ENCODE measurements at places on chromosomes 3 and 15. TPM values are rescaled to one million over a fixed set of nuclear protein-coding genes. Genes with fewer than 3 reads are reported as not detected.
A peak's percentile ranks its signal among the peaks of the same experiment; 100 is the strongest.

Gene ANKRD34C
- not detected for total RNA-seq

Gene TPRG1
- total RNA-seq, result 2.4 TPM

Gene PTPRG
- total RNA-seq, result 33.2 TPM

Gene SLC22A14
- 0.20 TPM for total RNA-seq

Gene ACP3
- 27.8 TPM for total RNA-seq

Gene CACNA1D
- total RNA-seq, result 2.8 TPM

- DNase-seq, result no peak
Observed at GRCh38 chr15:93027413-93027812, 61.6 kb downstream of the RGMA start.

DNA sequence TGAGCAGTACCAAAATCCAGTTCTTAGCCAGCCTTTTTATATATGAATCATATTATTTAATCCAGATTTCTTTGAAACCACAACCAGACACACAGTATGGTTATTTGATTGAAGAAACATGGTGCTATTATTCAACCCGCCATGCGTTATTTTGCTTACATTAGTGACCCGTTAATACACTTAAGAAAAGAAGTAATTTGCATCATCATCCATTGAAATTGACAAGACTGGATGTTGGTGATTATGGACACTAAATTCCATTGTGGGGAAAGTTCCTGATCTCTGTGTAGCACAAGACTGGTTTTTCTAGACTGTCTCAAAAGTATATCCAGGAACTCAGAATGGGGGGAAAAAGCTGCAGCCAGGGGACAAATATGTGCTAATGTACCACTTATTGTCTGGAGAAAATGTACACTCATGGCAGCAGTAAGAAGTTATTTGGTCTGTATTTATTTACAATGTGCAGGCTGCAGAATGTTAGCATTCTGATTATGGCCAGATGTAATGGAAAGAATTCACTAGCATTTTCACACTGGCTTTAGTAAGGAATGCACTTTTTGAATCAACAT, 80.3 kb downstream of the FILIP1L start:
- DNase-seq, result no peak

DNA sequence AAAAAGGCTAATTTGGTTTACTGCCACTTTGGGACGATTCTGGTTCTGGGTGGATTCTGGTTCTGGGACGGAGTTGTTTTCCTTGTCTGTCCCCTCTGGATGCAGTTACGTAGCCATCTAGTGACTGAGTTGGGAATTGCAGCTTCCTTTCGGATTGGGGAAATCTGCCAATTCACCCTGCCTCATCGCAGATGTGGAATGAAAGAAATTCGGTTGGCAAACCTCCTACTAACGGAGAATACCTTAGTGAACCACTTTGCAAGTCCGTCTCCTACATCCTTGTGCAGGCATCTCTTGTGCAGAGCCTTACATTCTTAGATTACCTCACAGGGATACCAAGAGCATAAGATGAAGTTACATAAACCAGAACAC, 31.5 kb upstream of the AP4E1 start:
- peak; percentile 84 for DNase-seq

GRCh38 chr3:162521669-162522068, 1025.1 kb downstream of the OTOL1 start:
- DNase-seq, result no peak

- DNase-seq, result no peak
Observed at GRCh38 chr15:90691982-90692773, 25.0 kb upstream of the BLM start.

DNA sequence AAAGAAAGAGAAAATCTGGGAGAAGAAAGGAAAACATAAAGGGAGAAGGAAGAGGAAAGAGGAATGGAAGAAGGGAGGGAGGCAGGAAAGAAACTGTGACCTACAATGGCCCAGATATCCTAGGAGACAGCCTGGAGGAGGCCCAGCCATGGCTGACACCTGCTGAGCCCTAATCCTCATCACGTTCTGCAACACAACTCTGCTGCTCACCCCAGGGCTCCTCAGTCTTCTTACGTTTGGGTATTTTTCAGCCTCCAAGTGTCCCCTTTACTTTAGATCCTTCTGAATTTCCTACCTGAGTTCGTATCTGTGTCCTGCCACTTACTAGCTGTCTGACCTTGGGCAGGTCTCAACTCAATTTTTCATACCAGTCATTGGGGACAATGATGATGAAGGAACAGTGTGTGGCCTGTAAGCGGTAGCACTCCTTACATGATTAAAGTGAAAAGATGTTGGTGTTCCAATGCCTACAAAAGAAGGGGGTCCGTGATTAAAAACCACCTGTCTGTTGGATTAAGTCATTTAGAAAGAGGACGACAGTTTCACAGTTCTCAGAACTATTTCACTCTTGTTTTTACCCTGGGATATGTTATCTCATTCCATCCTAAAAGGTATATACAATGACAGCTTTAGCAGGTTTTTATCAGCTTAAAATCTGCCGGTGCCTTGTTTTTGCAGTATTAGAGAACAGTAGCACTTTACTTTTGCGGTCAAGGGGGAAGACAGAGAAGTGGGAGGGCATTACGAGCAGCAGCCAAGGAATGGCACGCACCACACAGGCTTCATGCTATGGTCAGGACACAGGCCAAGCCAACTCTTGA, 47.4 kb downstream of the CCR4 start:
- no peak for DNase-seq
